ENCODE measurements at places on chromosomes 7 and 10. TPM values are rescaled to one million over a fixed set of nuclear protein-coding genes. Genes with fewer than 3 reads are reported as not detected.

GRCh38 chr10:13977861-13978532 is 352.7 kb downstream of the FRMD4A start:
- no peaks in the 10 kb centered on the region for H3K27me3 ChIP-seq
- H3K27ac ChIP-seq: no peak overlapping the region
- H3K4me3 ChIP-seq: no peak overlapping the region
- no peaks in the 10 kb centered on the region for H3K4me1 ChIP-seq

DNA sequence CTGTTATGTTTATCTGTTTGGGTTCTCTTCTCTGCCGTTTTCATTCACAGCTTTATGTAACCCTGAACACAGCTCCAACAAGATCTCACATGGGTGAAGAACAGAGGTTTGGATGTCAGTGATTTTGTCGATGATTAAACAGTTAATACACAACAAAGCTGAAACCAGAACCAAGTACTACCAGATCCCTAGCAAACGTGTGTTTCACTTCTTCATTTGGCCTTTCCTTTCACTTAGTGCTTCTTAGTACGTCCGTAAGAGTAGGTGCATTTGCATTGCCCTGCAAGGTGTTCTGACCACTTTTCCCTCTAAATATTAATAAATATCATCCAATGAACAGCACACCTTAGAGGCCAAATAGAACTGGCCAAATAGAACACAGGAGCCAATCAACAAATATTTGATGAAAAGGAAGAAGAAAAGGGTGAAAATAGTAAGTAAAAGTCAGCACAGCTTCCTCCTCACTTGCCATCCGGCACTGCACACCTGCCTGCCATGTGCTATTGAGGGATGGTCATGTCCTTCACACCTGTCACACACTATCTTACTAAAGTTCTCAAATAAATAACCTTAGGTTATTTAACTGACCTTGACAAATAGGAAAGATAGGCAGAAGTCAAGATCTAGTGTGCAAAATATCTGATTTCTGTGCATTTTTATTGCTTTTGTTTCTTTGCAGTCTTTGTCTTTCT is 252.6 kb upstream of the ANKRD30A start:
- no peaks in the 10 kb centered on the region for H3K36me3 ChIP-seq
- DNase-seq: no peak
- no peak overlapping the region for H3K27ac ChIP-seq
- no peaks in the 10 kb centered on the region for H3K4me1 ChIP-seq
- H3K27me3 ChIP-seq: no peaks in the 10 kb centered on the region
- H3K4me3 ChIP-seq: no peak overlapping the region

- no peaks in the 10 kb centered on the region for H3K27me3 ChIP-seq
- H3K27ac ChIP-seq: no peak overlapping the region
- no peak for DNase-seq
- no peak overlapping the region for H3K4me3 ChIP-seq
- no peaks in the 10 kb centered on the region for H3K36me3 ChIP-seq
These were observed 703.5 kb upstream of the SEMA3D start for GRCh38 chr7:85890244-85890811.

GRCh38 chr10:100737355-100738054 is 7.9 kb upstream of the PAX2 start:
- no peaks in the 10 kb centered on the region for H3K4me1 ChIP-seq
- H3K27ac ChIP-seq: no peak overlapping the region
- no peak overlapping the region for H3K4me3 ChIP-seq
- H3K36me3 ChIP-seq: no peaks in the 10 kb centered on the region

- H3K36me3 ChIP-seq: no peaks in the 10 kb centered on the region
- no peaks in the 10 kb centered on the region for H3K4me1 ChIP-seq
- no peaks in the 10 kb centered on the region for H3K27me3 ChIP-seq
- DNase-seq: peak; percentile 55
- H3K4me3 ChIP-seq: no peak overlapping the region
These were observed 128.0 kb downstream of the MBL2 start for GRCh38 chr10:52644373-52645186.

GRCh38 chr10:45423976-45424499 is 50.0 kb downstream of the ALOX5 start:
- H3K27ac ChIP-seq: no peak overlapping the region
- H3K4me1 ChIP-seq: peaks cover 6% of the 10 kb centered on the region
- H3K27me3 ChIP-seq: no peaks in the 10 kb centered on the region
- H3K36me3 ChIP-seq: no peaks in the 10 kb centered on the region
- no peak overlapping the region for H3K4me3 ChIP-seq
- no peak for DNase-seq

GRCh38 chr7:120997882-120998474 is 9.5 kb downstream of the CPED1 start:
- DNase-seq: no peak
- H3K27ac ChIP-seq: no peak overlapping the region
- no peak overlapping the region for H3K4me3 ChIP-seq
- H3K36me3 ChIP-seq: no peaks in the 10 kb centered on the region

- H3K36me3 ChIP-seq: no peaks in the 10 kb centered on the region
- no peak overlapping the region for H3K27ac ChIP-seq
- peaks cover 5% of the 10 kb centered on the region for H3K4me1 ChIP-seq
- H3K27me3 ChIP-seq: no peaks in the 10 kb centered on the region
- H3K4me3 ChIP-seq: no peak overlapping the region
These were observed 10.2 kb downstream of the MXI1 start for GRCh38 chr10:110217662-110218008.

The OR2F2 gene
- total RNA-seq: not detected

The UNCX gene
- not detected for total RNA-seq

Measured in colonic mucosa (tissue), 4 donors.